ENCODE measurements at places on chromosomes 16 and 17.

DNA sequence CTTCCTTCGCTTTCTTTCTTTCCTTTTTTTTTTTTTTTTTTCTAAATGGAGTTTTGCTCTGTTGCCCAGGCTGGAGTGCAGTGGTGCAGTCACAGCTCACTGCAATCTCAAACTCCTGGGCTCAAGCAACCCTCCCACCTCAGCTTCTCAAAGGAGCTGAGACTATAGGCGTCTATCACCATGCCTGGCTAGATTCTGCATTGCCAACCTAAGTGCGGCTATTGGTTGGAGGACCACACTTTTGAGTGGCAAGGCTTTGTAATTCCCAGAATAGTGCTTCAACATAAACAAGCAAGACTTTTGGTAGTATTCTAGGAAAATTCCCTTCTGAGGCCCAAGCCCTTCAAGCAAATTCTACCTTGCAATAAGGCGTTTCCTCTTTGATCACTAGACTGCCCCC is 107.8 kb downstream of the YPEL2 start:
- no peak for DNase-seq

DNA sequence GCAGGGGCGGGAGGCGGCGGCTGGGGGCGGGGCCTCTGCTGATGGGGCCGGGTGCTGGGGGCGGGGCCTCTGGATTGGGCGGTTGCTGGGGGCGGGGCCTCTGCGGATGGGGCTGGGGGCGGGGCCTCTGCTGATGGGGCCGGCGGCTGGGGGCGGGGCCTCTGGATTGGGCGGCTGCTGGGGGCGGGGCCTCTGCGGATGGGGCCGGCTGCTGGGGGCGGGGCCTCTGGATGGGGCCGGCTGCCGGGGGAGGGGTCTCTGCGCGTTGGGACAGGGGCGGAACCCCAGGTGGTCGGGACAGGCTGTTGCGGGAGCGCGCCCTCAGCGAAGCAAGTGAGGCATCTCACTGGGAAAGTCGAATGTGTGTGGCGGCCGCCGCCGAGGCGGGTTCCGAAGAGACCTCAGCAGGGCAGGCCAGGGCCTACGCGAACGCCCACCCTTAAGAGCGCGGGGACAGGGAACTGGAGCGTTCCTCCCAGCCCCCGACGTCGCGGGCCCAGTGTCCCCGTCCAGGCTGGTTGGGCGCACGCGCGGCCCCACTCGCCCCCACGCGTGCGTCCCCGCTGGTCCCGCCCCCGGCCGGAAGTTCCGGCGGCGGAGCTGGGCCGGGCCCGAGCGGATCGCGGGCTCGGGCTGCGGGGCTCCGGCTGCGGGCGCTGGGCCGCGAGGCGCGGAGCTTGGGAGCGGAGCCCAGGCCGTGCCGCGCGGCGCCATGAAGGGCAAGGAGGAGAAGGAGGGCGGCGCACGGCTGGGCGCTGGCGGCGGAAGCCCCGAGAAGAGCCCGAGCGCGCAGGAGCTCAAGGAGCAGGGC is at the start of gene STUB1:
Gene STUB1 (plus strand): TSS at position 597 of the 811 bp plus-strand sequence. CDS start 116 bp downstream, at position 713.
- DNase-seq = peak; percentile 90

GRCh38 chr16:85291302-85292148 is 179.3 kb upstream of the CIBAR2 start:
- no peak for DNase-seq

DNA sequence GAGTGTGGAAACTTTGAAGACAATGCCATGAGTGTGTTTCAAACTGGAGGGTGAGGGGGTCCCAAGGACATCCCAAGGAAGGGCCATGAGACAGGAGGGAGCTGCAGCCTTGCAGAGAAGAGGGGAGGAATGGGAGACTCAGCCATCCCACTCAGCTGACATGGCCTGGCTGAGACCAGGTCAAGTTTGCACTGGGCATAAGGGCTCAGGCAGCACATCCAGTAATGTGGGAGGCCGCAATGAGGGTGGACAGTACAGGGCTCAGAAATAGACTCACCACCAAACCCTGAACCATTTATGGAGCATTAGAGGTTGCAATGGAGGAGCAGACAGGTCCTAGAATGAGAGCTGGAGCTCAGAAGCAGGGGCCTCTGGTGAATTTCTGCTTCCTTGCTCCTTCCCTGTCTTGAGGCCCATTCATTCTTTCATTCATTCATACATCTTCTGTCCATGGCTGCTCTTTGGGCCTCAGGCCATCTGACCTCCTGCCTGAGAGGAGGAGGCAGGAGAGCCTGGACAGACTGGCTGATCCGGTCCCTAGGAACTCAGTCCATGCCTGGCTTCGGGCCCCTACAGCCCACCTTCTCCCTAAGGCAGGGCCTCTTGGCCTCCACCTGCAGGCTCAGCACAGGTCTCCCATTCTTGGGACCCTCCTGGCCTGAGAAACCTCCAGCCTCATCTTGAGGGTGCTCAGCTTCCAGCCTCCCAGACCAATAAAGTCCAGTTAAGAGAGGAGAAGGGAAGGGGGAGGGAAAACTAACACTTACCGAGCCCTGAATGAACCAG is 70.5 kb upstream of the CDH5 start:
- no peak for DNase-seq

- DNase-seq = no peak
Observed at GRCh38 chr17:73645050-73645871, 1.0 kb upstream of the SDK2 start.

GRCh38 chr16:89120281-89120680 is 26.6 kb downstream of the ACSF3 start:
- DNase-seq = no peak

GRCh38 chr16:66270333-66270927 is 96.1 kb upstream of the CDH5 start:
- DNase-seq = peak; percentile 65

- peak; percentile 57 for DNase-seq
Observed at GRCh38 chr17:39667945-39668924, at the start of gene PNMT. TSS of gene PNMT (plus strand) at chr17:39668453. CDS start at chr17:39668476, 23 bp downstream.

DNA sequence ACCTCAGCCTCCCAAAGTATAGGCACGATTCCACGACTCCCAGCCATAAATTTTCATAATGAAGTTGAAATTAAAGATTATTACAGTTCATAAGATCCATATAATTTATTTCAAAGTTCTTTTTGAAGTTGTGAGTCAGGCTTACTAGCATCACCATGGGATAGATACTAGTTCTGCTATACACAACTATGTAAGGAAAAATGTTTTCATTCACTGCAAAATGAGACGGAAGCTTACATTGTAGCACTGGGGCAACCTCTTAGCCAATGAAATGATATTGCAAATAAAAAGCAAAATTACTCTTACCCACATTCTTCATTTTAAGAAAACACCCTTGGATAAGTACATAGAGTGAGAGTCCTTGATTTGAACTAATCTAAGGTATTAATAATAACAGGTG is 18.8 kb upstream of the MARCHF10 start:
- DNase-seq = no peak

- no peak for DNase-seq
Observed at GRCh38 chr16:70753694-70754325, 47.1 kb downstream of the VAC14 start.

DNA sequence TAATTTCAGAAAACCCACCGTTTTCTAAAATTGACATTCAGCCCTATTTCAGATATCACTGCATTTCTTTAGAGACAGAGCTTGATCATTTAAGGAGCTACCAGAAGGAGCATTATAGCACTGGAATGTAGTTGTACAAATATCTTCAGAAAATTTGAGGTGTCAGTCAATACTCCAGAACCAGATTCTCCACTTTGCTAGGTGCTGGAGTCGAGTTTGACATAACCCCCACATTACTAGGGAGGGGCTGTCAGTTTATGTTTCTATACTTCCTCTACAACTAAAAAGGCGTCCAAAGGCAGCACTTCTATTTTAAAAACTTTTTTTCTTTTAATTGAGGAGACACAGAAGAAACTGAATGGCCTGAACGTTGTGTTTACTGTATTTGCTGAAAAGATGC is 892 bp upstream of the KIAA0513 start:
- DNase-seq = no peak

GRCh38 chr16:66475232-66475631 is 48.1 kb downstream of the BEAN1 start:
- DNase-seq = no peak

GRCh38 chr16:4011225-4011939 is 104.9 kb downstream of the ADCY9 start:
- DNase-seq = no peak

DNA sequence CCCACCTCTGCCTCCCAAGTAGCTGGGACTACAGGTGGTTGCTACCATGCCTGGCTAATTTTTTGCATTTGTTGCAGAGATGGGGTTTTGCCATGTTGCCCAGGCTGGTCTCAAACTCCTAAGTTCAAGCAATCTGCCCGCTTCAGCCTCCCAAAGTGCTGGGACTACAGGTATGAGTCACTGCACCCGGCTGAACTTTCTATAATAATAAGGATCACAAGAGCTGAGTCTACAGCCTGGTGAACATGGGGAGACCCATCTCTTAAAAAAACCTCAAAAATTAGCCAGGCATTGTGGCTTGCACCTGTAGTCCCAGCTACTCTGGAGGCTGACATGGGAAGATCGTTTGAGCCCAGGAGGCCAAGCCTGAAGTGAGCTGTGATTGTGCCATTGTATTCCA is 53.5 kb downstream of the WDR59 start:
- no peak for DNase-seq

DNA sequence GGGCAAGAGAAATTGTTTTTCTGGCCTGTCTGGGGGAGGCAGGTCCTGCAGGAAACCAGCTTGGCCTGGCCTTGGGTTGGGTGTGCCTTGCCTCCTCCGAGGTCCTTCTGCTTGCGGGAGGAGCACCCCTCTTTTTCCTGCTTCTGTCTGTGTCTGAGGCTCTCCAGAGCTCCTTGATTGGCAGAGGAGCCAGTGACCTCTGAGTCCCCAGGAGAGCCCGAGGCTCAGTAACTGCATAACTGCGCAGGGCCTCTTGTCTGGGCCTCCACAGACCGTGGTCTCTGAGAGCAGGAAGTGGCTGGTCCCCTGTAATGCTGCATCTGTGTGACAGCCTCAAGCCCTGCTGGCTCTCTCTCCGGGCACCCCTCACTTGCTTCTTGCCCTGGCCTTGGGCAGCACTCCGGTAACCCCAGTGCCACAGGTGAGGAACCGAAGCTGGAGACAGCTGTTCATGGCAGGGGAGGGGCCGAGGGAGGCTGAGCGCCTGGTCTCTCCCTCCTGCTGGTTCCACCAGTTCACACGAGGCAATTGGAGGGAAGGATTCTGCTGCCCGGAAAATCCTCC is 1.6 kb downstream of the CAPN15 start:
- no peak for DNase-seq

GRCh38 chr17:57067162-57067561 is 17.9 kb upstream of the AKAP1 start:
- no peak for DNase-seq

DNA sequence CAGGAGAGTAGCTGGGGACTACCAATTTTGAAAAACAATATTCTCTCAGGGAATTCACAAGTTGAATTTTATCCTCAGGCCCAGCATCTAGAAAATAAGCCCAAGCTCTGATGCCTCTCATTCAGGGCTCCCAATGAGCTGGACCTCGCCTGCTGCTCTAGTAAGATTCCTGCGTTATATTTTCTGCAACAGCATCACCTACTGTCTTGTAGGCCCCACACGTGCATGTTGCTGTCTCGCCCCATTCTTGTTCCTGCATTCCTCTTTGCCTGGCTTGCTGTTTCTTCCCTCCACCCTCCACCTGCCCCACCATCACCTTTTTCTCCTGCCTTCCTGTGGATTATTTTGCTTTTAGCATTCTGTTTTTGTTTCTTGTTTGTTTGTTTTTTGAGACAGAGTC is 8.3 kb upstream of the ST6GALNAC2 start:
- no peak for DNase-seq

- no peak for DNase-seq
Observed at GRCh38 chr17:80919331-80920311, 72.0 kb upstream of the CHMP6 start.

DNA sequence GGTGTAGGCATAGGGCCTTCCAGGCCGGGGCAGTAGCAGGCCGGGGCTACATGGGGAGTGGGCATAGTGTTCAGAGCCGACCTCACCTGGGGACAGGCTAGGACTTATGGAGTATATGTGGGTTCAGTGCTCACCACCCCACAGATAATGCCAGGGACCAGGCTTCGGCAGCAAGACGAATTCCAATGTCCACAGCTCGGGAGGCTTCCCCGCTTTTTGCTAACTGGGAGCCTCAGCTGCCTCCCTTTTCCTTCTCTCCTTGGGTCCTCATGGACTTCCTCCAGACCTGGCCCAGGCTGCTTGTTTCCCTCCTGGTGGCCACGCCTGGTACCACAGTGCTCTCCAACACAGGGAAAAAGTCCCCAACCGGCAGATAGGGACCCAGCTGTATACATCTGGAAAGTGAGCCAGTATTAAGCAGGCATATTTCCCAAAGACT is 20.1 kb upstream of the SLC46A1 start:
- no peak for DNase-seq

GRCh38 chr17:69170377-69170776 is 28.7 kb upstream of the ABCA6 start:
- DNase-seq = no peak

All from stimulated activated CD8-positive, alpha-beta memory T cell treated with anti-CD3 and anti-CD28 coated beads, Interleukin-2, amount 100 ng/mL, for 48 hours (primary cell).